ENCODE measurements at places on chromosomes 6 and 20.

GRCh38 chr20:22566876-22567658, 17.3 kb downstream of the FOXA2 start:
- DNase-seq, result no peak

DNA sequence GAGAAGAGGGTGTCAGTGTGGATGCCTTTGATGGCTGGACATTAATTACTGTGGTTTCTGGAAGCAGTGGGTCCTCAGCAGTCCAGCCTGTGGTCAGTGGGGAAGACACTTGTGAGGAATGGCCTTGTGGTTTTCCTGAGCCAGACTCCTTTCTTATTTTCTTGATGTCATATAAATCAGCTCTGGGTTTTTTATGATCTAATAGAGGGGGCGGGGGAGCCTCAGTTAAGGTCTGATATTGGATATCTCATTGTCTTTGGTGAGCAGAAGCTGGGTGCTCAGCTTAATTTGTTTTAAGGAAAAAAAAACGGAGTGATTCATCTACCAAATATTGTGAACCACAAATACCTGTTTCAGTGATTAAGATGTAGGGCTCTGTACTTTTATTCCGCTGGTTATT, 62.1 kb downstream of the OTOR start:
- no peak for DNase-seq

DNA sequence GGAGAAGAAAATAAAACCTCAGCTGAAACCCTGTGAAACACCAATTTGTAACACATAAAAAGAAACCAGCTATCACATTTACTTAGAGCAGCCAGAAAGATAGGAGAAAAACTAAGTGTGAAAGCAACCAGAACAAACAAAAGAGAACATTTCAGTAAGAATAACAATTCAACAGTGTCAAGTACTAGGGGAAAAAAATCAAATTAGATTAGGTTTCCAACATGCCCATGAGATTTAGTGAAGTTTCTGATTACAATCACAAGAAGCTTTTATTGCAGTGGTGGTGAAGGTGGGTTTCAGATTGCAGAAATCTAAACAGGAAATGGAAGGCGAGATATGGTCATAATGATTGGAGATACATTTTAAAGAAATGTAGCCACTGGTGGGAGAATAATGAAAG, 22.1 kb upstream of the TRDN start:
- DNase-seq, result no peak

- no peak for DNase-seq
Observed at GRCh38 chr6:4360920-4361319, 225.5 kb upstream of the ECI2 start.

DNA sequence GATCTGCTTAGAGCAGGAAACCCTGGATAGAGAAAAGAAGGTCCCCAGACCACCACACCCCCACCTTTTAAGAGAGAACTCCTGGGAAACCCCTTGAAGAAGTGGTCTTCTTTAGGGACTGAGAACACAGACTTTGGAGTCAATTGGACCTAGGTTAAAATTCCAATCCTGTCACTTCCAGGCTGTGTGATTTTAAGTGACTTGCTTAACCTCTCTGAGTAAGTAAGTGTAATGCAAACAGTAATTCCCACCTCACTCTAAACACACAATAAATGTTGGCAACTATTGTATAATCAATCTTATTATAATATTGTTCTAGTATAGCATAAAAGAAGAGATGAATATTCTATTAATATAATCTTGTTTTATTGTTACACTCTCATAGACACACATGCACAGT, 3.3 kb downstream of the TFEB start:
- no peak for DNase-seq

- DNase-seq, result no peak
Observed at GRCh38 chr6:38174315-38174714, 354.8 kb downstream of the ZFAND3 start.

GRCh38 chr6:144007478-144008119, 460 bp downstream of the PLAGL1 start:
- DNase-seq, result peak; percentile 33

GRCh38 chr20:4509825-4510522, 211.7 kb upstream of the PRND start:
- no peak for DNase-seq

- peak; percentile 73 for DNase-seq
Observed at GRCh38 chr6:157459327-157459726, 78.3 kb downstream of the ZDHHC14 start.

Measured in hematopoietic multipotent progenitor cell treated with erythropoietin and hydrocortisone succinate and interleukin-3 and kit ligand, for 4 days (in vitro differentiated cells).